ENCODE measurements at places on chromosomes 3 and 15.

DNA sequence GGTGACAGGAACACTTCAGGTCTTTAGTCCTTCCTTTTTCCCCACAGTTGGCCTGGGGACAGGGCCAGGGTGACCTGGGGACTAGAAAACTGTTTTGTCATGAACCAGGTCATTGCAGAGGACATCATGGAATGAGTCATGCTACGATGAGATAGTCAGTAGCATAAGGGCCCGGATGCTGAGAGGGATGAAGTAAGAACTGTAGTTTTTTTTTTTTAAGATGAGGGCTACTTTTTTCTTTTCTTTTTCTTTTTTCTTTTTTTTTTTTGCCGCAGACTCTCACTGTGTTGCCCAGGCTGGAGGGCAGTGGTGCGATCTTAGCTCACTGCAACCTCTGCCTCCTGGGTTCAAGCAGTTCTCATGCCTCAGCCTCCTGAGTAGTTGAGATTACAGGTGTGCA, 8.0 kb downstream of the MAP2K5 start:
- DNase-seq = no peak

DNA sequence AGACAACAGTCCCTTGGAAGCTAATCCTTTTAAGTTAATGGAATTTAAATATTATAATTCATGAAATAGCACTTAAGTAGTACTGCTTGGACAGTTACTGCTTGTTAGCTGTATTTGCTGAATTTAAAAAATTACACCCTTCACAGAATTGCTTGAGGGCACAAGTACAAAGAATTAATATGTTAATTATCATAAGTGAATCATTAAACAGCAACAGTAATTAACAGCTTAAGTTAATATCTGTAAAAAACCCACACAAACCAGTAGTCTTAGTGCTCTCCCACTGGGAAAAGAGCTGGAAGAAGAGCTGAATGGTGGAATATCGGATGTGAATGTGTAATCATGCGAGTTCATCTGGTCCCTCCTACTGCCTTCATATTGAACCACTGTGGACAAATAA, 232.0 kb downstream of the CD47 start:
- no peak for DNase-seq

DNA sequence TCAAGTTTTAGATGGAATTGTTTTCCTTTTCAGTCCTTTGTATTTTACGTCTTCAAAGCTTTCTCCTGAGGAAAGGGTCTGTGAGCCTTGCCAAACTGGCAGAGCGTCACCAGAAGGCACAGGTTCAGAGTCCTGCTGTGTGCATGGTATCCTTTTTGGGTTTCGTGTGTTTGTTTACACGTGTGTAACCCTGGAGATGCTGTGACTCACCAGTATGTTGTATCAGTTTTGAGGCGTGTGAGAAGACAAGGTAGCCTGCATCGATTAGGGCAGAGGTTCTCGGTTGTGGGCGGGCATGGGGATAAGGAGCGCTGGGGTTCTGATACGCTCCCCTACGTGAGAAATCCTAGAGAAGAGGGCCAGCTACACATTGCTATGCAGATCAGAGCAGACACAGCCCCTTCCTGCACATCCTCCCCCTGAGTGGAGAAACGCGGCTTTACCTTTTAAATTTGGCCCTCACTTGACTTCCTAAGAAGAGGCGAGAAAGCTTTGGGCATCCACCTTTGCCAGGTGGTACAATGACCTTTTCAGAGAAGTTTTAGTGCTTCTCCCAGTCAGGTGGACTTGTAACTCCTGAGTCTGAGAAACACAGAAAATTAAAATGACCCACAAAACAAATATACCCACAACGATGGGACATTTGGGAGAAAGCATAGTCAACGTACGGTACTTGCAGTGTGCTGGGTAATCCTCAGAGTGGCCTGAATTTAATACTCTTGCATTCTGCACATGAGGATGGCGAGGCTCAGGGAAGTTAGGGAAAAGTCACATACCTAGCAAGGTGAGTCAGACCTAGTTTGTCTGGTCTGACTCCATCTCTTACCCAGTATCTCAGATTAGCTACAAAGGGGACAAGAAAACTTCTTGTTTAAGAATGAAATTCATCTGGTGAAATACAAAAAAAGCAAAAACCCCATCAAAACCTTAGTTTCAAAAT, 38.1 kb downstream of the TRAK1 start:
- DNase-seq = no peak

GRCh38 chr15:89174476-89174875, 46.9 kb downstream of the RLBP1 start:
- no peak for DNase-seq

- no peak for DNase-seq
Observed at GRCh38 chr3:169591983-169592644, 71.4 kb downstream of the MECOM start.

- DNase-seq = peak; percentile 20
Observed at GRCh38 chr15:89129123-89129815, 41.0 kb downstream of the ABHD2 start.

GRCh38 chr3:171481011-171481410, 20.8 kb upstream of the TNIK start:
- DNase-seq = no peak

DNA sequence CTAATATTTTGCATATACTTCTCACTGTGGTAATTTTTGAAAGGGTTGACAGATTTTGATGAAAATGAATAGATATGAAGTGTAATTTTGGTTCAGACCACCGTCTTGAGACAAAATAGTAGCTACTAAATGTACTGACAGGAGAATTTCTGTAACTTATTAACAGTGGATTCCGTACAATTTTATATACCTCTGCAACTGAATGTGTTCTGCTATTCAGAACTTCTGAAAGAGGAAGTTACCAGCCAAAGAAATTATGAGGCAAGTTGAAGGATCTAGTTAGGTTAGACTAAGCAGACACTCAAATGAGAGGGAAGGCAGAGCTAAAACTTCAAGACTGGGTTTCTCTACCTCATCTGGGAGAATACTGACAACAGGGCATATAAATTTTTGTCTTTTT, 29.4 kb downstream of the GAP43 start:
- DNase-seq = no peak

DNA sequence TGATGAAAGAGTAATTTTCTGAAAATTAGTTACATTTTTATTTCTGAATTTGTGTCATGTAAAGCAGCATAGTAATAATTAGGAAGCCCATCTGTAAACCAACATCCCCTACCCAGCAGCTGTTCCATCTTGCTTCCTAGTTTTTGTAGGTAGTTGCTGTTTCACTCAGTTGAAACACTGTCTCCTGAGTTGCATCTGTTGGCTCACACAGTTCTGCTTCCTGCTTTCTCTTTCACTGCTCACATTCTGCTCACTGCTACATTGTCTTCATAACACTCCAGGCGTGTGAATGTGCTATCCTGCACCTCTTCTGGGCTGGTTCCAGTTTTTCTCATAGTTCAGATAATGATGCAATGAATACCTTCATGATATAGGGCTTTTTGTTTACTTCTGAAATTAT, 123.4 kb downstream of the EPHB1 start:
- DNase-seq = no peak

DNA sequence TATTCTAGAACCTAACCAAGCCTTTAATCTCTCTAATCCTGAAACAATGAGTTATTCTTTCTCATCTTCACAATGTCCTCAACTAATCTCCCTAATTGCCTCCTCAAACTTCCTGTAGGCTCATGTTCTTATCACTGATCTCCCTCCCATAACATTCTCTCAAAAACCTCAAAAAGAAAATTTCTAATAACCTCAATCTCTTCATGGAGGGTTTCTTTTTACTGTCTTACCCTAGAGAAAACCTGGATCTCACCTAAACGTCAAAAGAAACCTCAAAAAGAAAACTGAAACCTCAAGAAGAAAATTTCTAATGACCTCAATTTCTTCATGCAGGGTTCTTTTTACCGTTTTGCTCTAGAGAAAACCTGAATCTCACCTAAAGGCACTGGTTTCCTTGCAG, 150.2 kb downstream of the GSK3B start:
- no peak for DNase-seq

GRCh38 chr3:31472479-31473390, 60.0 kb upstream of the STT3B start:
- no peak for DNase-seq

DNA sequence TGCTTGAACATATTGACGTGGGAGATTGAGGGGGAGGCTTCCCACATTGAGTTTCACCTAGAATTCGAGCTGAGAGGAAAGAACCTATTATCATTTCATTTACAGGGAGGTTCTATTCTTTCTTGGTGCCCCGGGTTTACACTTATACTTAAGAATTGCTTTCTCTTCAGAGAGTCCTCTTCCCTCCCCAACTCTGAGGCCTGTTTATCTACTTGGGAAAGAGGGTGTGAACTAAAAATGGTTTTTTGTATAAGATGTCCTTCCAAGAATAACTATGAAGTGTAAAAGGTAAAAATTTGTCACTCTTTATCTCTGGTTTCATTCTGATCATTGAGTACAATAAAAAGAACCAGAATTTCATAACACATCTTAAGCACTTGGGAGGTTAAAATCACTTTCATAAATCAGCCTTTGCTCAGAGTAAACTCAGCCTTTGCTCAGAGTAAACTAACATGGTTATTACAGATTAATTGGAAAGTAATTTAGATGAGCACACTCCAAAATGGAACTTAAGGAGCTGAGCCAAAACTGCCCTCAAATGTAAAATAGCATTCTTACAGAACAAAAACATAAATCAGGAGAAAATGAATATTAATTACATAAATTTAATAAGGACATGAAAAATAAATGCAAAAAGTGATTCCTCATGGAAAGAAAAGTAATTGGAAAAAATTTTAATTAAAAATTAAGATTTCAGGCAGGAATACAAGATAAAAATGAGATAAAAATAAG, 75.2 kb downstream of the GADL1 start:
- DNase-seq = no peak

GRCh38 chr3:127637546-127637945, 8.6 kb downstream of the PODXL2 start:
- DNase-seq = no peak

DNA sequence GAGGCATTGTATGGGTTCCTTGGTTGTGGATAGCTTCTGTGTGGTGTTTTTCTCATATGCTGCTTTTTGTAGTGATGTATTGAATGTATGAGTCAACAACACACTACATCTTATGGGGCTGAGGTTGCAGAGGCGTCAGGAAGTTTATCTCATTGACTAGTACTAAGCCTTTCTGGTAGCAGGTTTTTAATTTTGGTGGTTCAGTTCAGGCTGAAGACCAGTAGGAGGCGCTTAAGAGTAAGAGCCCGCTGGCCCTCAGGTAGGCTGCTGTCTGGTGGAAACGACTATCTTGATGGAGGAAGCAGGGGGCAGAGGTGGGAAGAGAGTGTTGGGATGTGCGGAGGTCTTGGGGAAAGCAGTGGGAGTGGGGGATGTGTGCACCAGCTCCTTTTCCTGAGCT, 62.4 kb downstream of the RTP4 start:
- DNase-seq = no peak

DNA sequence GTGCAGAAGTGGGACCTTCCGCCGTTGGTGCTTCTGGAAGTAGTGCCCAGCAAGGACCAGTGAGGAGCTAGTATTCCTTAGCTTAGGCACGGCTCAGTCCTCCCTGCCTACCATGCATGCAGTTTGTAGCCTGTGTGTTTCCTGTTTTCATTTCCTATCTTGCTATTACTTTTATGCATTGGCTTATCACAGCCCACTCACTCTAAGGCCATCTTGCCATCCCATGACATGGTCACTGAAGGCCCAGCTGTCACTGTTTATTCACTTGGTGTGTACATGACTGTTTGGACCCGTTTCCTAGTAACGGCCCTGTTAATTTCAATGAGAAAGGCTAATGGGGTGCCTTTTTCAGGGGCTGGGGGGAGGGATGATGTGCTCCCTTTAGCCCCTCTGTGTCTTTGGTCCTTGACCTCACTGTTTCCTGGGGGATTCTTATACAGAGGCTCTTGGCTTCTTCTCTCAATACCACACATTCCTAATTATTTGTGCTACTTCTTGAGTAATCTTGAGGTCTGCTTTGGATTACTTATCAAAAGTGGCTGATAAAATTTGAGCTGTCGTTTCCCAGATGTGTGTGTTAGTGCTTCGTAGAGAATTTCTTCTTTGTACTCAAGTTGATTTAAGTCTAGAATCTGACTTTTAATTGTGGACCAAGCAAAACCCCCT, 24.5 kb upstream of the TRAK1 start:
- DNase-seq = no peak

DNA sequence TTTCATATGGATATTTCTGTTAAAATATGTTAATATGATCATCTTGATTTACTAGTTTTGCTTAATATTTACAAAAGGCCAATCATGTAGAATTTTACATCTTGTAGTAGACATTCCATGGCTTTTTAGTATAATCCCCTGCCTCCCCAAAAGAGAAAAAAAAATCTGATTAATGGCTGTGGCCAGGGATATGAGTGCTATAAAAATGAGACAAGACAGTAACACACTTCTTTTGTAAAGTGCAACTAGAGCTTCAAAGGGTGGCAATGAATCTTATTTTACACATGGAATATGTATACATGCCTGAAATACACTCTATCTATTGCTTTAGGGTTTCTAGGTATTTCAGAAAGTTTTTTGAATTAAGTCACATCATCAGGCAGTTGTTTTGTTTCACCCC, 112.2 kb upstream of the NANOGP8 start:
- DNase-seq = no peak

GRCh38 chr3:3813013-3813412, 13.8 kb downstream of the LRRN1 start:
- no peak for DNase-seq

- no peak for DNase-seq
Observed at GRCh38 chr15:91075739-91076138, 24.3 kb upstream of the SV2B start.

DNA sequence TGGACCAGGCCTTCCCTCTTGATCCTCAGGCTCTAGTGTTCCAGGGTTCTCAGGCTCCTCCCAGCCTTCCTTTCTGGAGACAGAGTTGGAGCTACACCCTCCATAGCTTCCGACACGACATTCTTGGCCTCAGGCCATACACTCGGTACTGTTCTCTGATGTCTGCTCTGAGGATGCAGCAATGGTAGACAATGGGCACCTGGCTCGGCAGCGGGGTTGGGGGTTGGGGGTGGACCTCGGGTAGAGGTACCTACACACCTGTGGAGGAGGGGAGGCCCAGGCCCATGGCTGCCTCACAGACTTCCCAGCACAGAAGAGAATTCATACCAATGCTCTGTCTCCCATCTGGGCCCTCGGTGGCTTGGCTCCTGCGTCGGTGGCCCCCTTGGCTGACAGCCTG, 21.4 kb downstream of the CCDC13 start:
- no peak for DNase-seq

DNA sequence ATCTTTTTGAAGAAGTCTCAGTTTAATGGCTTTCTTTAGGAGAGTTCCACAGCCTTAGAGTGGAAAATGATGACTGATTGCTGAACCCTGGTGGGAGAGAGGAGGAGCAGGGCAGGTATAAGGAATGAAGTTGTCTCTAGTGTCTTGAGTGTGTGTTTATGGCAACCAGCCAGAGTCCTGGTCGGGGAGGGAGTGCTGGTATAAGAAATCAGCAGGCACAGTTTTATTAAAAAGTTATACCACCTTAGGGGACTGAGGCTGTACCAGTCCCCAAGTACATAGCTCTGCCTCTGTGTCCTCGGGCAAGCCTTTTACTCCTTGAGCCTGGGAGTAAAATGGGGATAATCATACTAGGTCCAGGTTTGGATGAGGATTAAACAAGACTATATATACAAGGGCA, 29.8 kb downstream of the SLC22A14 start:
- DNase-seq = no peak

GRCh38 chr3:48451270-48451669, 4.7 kb downstream of the ATRIP start:
- DNase-seq = no peak

Measured in stimulated activated CD8-positive, alpha-beta memory T cell treated with anti-CD3 and anti-CD28 coated beads, Interleukin-7, amount 100 ng/mL, for 1 hour (primary cell).